ENCODE measurements at places on chromosomes 13 and 19.
A peak's percentile ranks its signal among the peaks of the same experiment; 100 is the strongest.

GRCh38 chr13:79457948-79458347 lies 23.0 kb upstream of the NDFIP2 start:
- DNase-seq, result no peak

- DNase-seq, result no peak
Measured at GRCh38 chr19:16585094-16585801, 13.0 kb upstream of the SLC35E1 start.

DNA sequence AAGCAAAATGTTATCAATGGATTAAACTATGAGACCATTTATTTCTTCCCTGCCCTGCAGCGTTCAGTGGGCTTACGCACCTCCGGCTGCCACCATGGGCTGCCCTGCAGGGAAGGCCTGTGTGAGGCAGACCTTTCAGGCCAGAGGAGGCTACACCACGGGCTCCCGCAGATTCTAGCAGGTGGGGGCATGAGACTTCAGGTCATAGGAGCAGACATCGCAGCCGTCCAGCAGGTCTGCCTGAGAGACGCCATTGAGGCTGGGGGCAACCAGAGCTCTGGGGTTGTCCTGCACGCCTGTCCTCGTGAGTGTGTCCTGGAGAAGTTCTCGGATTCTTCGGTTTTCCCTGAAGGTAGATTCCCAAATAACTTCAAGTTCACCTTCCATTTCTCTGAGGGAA lies 9.4 kb upstream of the SLC7A9 start:
- no peak for DNase-seq

DNA sequence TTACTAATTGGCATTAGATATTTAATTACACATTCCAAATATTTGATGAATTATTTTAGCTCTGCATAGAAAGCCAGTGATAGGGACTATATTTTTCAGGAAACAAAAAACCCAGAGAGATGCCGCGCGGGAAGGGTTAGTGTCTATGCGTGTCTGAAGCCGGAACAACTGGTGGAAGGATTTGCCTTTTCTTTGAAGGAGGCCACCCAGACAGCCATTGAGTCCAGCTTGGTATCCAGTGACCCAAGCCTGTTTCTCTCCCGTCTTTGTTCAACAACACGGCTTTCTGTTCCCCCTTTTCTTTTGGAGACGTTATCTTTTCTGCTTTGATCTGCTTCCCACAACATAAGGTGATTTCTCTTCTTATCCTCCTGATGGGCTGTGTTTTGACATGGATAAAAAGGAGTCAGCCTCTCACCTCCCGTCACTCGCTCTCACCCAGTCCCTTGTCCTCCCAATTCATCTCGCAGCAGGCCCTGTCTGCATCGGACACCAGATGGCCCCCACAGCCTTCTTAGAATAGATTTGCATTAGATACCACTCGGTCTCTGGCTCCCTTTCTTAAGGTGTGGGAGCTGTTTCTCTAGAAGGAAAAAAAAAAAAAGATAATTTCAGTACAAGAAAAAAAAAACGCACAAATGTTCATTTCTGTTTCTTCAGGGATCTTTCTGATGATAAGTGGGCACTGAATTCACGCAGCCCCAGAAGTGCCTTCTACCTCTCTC lies 361.8 kb downstream of the ZNF536 start:
- no peak for DNase-seq

- DNase-seq, result peak; percentile 45
Measured at GRCh38 chr19:21482863-21483276, 22.5 kb upstream of the ZNF429 start.

DNA sequence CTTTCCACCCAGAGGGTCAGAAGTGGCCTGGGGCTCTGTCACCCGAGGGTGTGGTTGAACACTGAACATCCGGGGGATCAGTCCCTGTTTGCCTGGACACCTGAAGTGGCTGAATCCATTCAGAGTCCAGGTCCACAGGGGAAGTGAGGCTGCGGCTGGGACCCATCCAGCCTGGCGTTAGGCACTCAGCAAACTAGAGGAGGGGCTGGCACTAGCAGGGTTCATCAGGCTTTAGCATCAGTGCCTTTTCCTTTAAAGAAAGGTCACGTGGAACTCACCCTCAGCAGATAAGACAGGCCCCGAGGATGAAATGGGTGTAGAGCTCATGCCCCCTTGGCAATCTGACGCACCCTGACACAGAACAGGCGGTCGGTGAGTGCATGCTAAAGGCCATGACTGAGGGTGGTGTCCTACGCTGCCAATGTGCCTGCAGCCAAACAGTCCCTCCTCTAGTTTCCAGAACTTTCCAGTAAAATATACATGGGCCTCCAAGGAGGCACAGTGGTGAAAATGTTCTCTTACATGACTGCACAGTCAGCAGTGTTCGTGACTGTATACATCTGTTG lies 72.4 kb upstream of the ARHGEF7 start:
- DNase-seq, result no peak
